ENCODE measurements at places on chromosomes 16 and 17.

DNA sequence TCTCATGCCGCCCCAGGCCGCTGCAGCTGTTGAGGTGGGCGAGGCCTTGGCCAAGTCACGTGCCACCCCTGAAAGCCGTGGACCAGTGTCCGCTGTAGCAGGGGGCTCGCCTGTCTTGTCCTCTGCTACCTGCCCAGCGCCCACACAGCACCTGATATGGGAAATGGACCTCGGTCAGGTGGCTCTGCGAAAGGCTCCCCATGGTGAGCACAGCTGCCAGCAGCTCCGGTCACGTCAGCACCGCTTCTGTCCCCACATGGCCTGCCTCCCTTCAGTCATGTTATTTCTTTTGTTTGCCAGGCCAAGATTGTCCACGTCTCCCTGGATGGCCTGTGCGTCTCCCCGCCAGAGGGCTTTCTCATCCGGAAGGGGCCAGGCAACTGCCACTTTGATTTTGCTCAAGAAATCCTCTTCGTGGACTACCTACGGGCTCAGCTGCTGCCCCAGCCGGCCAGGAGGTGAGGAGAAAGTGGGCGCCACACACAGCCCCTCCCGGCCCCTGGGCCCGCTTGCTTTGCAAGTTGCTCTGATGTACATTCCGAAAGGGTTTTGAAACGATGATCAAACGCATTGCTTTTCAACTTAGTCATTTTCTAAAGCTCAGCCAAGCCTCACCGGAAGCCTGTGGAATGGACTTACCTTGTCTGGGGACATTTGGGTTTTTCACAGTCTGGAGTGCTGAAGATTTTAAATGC lies 219.8 kb downstream of the KATNIP start:
- peak; percentile 38 for DNase-seq

GRCh38 chr16:86150641-86151238 lies 251.8 kb downstream of the IRF8 start:
- DNase-seq = no peak

DNA sequence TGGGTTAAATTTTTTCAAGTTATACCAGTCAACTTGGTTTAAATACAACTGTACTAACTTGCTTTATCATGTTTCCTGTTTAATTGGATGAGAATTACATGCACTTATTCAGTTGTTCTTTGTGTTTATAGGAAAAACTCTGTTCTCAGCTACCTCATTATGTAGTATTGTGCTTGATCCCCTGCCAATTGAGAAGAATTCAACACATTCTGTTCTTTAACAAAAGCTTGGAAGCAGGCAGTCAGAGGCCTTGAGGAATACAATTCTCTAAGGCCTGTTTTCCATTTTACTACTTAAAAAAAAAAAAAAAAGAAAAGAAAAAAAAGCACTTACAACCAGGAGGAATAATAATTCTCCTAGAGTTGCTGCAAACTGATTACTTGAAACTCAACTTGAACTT lies 60.6 kb upstream of the CMIP start:
- no peak for DNase-seq

GRCh38 chr17:35559495-35560210 lies 966 bp downstream of the SLFN14 start:
- no peak for DNase-seq

DNA sequence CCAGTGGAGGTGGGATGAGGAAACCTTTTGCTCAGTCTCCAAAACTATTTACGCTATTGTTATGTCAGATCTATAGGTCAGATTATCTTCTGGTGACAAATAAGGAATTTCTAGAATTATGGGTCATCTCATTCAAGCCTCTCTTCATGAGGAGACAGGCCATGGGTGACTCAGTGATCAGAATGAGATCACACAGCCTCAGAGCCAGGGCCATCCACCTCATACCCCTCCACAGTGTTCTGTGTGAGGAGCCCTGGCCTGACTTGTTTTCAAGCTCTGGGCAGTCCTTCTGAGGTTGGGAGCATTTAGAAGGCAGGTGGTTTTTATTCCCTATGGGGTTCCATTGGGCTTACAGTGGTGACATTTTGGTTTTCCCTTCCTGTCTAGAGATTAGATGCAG lies 26.5 kb downstream of the YPEL2 start:
- peak; percentile 73 for DNase-seq

GRCh38 chr17:72565006-72565405 lies 444.2 kb downstream of the SOX9 start:
- no peak for DNase-seq

DNA sequence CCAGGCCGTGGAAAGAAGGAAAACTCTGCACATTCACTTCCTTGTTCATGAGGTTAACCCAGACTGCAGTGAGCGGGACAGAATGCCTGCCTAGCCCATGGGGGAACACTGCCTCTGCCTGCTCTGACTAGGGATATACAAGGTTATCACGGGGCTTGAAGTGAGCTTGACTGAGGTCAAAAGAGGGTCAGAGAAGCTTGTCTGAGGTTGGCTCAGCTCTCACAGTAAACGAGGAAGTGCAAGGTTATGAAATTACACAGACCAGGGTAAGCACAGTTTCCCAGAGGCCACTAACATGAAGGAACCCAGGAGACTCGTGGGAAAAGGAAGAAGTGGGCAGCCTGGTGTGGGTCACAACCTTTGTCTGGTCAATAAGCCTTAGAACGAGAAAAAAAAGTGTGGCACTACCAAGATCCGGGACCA lies 28.7 kb downstream of the HIC1 start:
- DNase-seq = no peak

DNA sequence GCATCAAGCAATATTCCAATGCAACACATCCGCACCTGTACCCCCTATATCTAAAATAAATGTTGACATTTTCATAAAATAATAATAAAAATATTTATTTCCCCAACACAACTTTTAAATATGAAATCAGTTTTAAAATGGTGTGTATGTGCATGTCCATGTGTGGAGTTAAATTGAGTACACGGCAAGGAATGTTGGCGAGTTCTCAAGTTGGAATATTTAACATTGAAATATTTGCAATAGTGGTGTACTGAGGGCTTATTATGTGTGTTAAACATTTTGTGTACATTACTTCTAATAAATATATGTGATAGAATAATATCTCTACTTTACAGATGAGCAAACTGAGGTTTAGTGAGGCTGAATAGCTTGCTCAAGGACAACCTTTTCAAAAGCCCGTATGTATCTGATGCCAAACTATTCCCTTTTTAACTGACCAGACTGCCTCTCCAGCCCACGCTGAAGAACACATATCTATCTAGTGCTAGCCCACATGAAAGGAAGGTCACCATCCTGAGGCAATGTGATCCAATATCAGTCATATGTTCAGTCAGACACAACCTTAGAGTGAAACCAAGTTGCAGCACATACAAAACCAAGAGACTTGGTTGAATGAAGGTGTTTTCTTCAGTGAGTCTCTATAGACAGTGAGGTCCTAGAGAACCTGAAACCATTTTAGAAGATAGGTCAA lies 192.2 kb upstream of the CDH11 start:
- DNase-seq = no peak

DNA sequence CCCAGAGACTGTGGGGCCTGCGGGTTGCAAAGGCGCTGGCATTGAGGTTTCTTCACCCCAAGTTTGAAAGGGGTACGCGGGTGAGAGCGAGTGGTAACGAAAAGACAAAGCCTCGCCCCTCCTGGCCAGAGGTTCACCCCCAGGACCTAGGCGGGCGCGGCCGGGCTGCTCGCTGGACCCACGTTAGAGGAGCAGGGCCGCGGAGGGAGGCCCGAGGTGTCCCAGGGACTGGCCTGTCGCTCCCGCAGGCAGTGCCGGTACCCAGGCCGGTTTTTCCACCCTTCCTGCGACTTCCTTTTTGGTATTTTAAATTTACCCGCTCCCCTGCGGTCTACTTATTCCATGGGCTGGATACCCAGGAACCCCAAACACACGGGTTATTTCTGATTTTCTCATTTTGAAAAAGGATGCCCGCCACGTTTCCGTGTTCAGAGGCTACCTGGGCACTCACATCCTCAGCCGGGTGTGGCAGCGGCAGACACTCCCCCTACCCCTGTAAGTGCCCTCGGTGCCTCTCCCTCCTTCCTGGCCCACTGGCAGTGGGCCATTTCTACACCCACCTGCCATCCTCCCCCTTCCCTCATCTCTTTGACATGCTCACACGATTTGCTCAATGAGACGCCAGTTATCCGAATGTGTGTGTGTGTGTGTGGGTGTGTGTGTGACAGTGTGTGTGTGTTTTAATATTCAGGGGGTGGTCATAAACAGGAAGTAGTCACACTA lies 1.6 kb upstream of the FOXL1 start:
- no peak for DNase-seq

GRCh38 chr17:57696050-57696449 lies 49.0 kb downstream of the CCDC182 start:
- DNase-seq = no peak

- DNase-seq = no peak
Measured at GRCh38 chr17:17525311-17525710, 29.1 kb upstream of the RASD1 start.

DNA sequence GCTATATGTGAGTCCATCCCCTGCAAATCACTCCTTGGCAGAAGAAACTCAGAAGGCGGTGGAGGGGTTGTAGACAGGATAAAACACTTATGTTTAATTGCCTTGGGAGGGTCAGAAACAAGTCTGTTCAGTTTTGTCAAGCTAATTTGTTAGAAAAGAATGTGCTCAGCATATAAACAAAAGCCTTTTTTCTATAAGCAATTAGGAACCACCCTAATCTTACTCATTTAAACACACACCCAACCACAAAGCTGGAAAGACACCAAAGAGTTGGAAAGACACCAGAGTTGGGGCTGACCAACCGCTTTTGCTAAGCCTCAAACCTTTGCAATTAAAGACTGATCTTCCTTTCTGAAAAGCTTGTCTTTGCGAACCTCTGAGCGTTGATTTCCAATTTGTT lies 439.2 kb upstream of the ERCC4 start:
- no peak for DNase-seq

GRCh38 chr17:7857713-7858521 lies at the start of gene CYB5D1:
Gene CYB5D1, plus strand, starts transcription at chr17:7858003. Its CDS starts 132 bp downstream, at chr17:7858135.
- DNase-seq = peak; percentile 92

DNA sequence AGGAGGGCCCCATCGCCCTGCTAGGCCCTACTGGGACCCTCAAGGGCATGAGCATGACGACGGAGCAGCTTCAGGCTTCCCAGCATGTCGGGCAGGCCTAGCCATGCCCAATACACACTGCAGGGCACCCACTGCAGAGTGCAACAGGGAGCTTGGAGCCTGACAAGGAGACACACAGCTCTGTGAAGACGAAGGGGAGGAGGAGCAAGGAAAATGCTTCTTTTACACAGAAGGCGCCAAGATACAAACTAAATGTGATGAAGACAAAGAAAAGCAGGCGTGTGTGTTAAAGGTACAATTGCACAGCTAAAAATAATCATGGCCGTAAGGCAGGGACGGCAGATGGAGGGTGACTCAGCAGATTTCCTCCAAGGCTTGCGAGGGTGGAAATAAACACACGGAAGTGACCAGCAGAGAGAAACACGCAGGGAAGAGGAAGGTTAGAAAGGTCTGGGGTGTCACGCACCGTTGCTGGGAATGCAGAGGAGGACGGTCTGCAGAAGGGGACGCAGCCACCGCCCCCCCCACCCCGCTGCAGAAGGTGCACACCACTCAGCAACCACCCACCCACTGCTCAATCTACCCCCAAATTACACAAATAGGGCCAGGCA lies 108.5 kb downstream of the ZNF778 start:
- peak; percentile 60 for DNase-seq

- no peak for DNase-seq
Measured at GRCh38 chr17:51585514-51586104, 325.3 kb downstream of the UTP18 start.

GRCh38 chr16:10343124-10343760 lies 42.6 kb upstream of the ATF7IP2 start:
- no peak for DNase-seq

DNA sequence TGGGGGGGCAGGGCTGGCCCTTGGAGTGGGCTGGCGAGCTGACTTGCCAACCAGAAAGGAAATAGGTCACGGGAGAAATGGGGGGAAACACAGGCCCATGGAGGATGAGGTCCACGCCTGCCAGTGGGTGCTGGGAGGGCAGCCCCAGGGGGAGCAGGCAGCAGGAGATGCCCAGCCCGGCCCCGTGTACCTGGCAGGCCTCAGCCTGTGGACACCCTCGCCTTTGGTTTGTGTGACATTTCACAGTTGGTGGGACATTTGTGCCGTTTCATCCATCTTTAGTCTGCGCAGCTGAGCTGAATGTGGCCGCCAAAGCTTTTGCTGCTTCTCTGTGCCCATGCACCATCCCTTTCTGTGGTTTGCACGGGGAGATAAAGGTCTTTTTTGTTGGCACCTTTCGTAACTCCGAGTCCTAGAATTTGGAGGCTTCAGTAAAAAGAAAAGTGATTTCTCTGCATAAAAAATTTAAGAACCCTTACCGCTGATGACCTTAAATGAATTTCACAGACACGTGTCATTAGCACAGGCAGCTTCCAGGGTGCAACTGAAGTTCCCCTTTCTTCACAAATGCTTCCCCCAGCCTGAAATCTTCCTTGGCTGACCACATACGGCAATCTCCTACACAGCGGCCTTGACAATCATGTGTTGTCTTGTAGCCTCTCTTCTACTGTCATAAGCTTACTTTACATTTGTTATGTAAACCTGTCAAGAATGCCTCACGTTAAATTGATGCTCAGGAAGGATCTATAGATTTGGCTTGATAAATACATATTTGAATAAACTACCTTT lies 193.6 kb downstream of the RPTOR start:
- no peak for DNase-seq

GRCh38 chr17:52378860-52379259 lies 220.3 kb upstream of the CA10 start:
- DNase-seq = no peak

DNA sequence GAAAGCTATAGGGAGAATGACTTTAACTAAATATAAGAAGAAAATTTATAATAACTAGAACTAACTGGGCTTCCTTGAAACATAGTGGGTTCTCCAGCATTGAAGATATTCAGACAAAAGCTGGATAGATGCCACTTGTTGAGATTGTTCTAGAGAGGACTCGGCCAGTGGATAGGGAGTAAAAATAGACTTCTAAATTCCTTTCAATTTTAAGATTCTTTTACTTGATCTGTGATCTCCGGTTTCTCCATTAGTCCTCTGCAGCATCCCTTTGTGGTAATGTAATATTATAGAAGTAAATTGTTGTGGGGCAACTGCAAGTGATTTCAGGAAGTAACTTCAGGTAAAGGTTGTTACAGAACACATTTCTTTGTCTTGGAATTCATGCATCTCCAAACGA lies 10.3 kb upstream of the RARA start:
- no peak for DNase-seq

DNA sequence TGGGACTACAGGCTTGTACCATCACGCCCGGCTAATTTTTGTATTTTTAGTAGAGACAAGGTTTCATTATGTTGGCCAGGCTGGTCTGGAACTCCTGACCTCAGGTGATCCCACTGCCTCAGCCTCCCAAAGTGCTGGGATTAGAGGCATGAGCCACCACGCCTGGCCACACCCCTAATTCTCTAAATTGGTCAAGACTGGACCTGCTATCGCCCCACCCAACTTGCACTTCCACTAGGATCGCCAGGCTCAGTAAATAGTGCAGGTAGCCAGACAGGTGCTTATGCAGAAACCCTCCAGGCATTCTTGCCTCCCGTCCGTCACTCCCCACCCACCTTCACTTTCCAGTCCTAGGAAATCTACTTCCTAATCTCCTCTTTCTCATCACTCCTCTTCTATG lies 481.4 kb upstream of the EEF2KMT start:
- DNase-seq = no peak

Measured in MG63 (cell line).